Activated CD8-positive, alpha-beta T cell treated with anti-CD3 and anti-CD28 coated beads, Interleukin-2, amount 10 ng/mL, durations not matched to agents 7 days and 5 days (primary cell): ENCODE measurements at places on chromosomes 1 and 21. TPM values are rescaled to one million over a fixed set of nuclear protein-coding genes. Genes with fewer than 3 reads are reported as not detected.

OR2C3 gene
- not detected for total RNA-seq

CIART gene
- total RNA-seq = 2.0 TPM

CFHR2 gene
- not detected for total RNA-seq

GRCh38 chr1:12525311-12526181 is 92.5 kb downstream of the DHRS3 start:
- no peak for DNase-seq
